CD4-positive, alpha-beta memory T cell (primary cell): ENCODE measurements at places on chromosomes 12 and 14.
A peak's percentile ranks its signal among the peaks of the same experiment; 100 is the strongest.

DNA sequence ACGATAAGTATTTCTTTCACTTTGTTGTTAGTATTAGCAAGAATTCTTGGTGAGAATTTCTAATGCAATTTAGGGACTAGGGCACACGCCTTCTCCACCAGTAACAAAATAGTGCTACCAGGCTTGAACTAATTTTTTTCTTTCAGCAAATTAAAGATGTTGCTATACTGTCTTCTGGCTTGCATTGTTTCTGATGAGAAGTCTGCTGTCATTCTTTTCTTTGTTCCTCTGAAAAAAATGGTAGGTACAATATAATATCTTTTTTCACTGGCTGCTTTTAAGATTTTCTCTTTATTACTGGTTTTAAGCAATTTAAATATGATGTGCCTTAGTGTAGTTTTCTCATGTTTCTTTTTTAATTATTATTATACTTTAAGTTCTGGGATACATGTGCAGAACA lies 171.2 kb downstream of the PCNX1 start:
- H3K4me3 ChIP-seq = no peak overlapping the region
- no peak overlapping the region for H3K27ac ChIP-seq
- peaks cover 43% of the 10 kb centered on the region for H3K36me3 ChIP-seq

DNA sequence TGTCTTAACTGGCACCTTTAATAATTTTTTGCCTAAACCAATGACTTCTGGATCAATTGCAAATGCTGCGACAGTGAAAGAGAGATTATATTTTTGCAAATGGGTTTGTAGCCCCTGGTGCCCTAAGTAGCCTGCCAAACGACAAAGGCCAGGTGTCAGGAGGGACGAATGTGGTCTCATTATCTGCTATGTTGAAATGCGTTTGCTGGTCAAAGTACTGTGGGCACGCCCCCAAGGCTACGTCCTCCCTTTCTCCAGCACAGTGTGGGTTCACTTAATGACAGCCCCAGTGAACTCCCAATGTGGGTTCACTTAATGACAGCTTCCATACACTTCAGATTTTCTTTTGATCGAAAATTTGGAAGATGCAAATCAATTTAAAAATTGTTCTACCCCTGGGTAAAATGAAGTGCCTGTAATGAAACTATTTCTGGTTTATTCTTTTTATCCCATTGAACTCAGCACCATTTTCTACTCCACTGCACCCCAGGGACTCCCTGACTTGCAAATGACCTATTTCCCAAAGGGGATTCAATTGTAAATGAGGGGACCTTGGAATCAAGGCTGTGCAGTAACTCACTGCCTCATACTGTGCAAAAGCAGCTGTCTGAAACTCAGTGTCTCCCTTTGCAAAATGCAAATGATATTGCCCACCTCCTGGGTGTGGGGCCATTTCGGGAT lies 1.4 kb downstream of the SERPINA11 start:
- no peak overlapping the region for H3K4me3 ChIP-seq
- H3K27ac ChIP-seq = no peak overlapping the region
- DNase-seq = no peak
- no peaks in the 10 kb centered on the region for H3K4me1 ChIP-seq

DNA sequence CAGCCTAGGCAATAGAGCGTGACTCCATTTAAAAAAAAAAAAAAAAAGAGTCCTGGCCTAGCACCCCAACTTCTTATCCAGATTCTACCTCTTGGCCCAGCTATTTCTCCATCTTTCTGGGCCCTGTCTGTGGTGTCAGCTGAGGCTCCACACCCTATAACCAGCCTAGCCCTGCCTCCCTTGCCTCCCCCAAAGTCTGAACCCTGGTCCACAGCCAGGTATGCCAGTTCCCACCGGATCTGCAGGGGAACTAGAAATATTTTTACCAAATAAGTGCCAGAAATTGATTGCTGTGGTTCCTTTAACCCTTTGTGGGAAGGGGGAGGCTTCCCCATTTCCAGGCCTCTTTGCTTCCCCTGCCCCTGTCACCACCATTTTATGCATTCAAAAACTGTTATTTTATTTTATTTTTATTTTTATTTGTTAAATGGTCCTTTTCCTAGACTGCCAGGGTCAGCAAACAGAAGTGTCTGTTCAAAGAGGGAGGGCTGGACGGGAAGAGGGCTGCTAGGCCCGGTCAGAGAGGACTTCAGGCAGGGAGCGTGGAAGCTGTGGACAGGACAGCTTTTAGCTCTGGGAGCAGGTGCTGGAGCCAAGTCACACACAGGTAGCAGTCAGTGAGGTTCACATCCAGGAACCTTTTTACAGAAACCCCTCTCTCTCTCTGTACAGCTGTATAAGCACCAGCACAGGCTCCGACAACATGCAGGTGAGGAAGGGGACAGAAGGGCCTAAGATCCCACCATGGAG lies 23.2 kb downstream of the TTC9 start:
- peaks cover 43% of the 10 kb centered on the region for H3K4me1 ChIP-seq
- no peak for DNase-seq
- H3K4me3 ChIP-seq = no peak overlapping the region
- no peaks in the 10 kb centered on the region for H3K27me3 ChIP-seq

DNA sequence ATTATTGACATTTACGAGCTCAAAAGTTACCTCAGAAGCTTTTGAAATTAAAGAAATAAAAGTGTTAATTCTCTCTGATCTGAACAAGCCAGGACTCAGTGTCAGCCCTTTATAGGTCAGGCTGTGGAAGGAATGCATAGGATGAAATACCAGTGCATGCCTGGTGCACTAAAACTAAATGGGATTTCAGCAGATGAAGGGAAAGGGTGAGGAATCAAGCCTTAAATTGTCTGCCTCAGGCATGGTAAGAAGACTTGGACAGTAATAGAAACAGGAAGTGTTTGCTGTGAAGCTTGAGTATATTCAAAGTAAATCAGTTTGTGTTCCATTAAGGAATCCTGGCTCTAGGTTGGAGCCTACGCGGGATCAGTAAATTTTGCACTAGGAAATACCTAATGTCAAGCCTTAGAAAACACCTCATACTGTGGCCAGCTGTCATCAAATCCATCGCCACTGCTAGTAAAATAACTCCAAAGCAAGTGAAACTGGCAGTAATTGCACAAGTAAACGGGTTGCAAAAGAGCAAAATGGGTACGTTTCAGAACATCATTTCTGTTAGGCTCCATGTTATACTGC lies 76.3 kb downstream of the PDE3A start:
- DNase-seq = no peak
- no peaks in the 10 kb centered on the region for H3K4me1 ChIP-seq
- no peaks in the 10 kb centered on the region for H3K27me3 ChIP-seq
- no peaks in the 10 kb centered on the region for H3K36me3 ChIP-seq

DNA sequence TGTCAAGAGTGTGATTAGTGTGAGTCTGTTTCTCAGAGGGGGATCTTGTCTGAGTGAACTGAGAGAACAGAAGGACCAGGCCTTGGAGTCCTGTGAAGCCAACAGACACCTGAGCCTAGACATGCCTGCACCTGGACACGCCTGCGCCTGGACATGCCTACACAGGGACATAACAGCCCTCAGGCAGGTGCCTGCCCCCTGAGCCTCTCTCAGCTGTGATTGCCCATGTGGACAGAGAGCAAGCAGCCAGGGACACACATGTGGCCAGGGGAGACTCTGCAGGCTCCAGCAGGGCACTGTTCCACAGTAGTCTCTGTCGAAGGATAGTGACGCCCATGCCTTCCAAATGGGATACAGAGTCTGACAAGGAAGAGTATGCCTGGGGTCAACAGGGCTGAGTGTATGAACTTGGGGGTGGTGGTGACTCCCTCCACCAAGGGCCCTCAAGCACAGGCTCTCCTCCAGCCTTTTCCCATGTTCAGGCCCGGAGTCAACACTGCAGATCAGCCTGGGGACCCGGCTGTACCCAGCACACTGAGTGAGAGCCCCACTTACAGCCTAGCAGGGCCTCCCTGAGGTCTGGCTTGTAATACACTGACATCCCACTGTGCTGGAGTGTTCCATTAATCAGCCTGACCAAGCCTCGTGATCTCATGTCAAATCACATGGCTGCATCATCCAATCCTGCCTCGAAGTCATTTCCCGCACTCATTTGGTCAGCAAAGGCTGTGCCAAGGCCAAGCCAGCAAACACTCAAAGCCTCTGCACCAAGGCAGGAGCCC lies 173.0 kb downstream of the CALM1 start:
- no peaks in the 10 kb centered on the region for H3K4me1 ChIP-seq
- no peak overlapping the region for H3K27ac ChIP-seq
- no peaks in the 10 kb centered on the region for H3K27me3 ChIP-seq
- DNase-seq = no peak
- no peak overlapping the region for H3K4me3 ChIP-seq
- no peaks in the 10 kb centered on the region for H3K36me3 ChIP-seq

DNA sequence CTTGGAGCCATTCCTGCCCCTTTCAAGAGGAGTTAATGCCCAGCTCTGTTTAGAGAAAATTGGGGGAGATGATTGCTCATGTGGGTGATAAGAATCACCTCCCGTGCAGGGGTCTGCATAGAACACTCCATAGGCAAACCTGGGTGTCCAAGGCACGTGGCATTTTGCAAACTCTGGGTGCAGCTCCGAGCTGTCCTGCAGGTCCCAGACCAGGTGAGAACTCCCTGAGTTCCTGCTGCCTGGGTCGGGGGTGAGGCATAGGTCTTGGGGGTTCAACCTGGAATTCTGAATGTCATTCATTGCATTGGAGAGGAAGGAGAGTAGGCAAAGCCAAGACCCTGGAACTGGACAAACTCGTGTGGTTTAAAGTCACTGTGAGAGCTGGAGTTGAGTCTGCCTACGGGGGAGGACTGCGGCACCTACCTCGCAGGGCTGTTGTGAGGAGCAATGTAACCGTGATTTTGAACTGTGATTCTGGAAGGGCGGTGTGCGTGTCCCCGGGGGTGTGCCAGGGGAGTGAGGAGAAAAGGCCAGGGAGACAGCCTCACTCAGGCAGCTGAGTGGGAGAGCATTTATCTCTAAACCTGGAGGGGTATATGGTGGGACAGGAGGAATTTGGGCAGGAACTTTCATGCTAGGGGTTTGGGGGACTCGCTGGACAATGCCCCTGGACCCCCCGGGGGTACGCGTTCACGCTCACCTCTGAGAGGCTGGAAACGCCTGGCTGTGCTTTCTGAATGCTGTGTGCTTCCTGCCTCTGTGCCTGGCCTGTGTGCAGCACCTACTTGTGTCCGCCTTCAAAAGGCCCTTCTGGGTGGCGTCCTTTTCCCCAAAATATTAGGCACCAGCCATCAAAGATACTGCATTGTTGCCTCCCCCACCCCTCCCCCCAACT lies 30.4 kb downstream of the MEG3 start:
- H3K27me3 ChIP-seq = no peaks in the 10 kb centered on the region
- DNase-seq = no peak
- no peak overlapping the region for H3K27ac ChIP-seq
- H3K4me3 ChIP-seq = no peak overlapping the region
- H3K4me1 ChIP-seq = no peaks in the 10 kb centered on the region

GRCh38 chr12:57234571-57235016 lies 5.1 kb downstream of the SHMT2 start:
- H3K4me1 ChIP-seq = peaks cover 69% of the 10 kb centered on the region
- H3K27ac ChIP-seq = no peak overlapping the region
- no peak for DNase-seq
- no peak overlapping the region for H3K4me3 ChIP-seq

DNA sequence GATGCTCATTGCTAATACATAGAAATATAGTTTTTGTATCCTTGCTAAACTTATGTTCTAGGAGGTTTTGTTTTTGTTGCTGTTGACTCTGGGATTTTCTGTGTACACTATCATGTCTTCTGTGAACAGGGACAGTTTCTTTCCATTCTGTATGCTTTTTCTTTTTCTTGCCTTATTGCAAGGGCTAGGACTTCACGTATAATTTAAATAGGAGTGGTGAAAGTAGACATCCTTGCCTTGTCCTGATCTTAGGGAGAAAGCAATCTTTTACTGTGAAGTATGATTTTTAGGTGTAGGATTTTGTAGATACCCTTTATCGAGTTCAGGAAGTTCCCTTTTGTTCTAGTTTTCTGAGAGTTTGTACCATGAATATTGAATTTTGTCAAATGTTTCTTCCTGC lies 1.5 kb upstream of the EIF2B2 start:
- no peak overlapping the region for H3K4me3 ChIP-seq
- DNase-seq = no peak
- peaks cover 25% of the 10 kb centered on the region for H3K4me1 ChIP-seq
- peak overlapping the region; percentile 80 for H3K27ac ChIP-seq

- H3K4me1 ChIP-seq = no peaks in the 10 kb centered on the region
- no peak overlapping the region for H3K4me3 ChIP-seq
- no peaks in the 10 kb centered on the region for H3K36me3 ChIP-seq
- no peaks in the 10 kb centered on the region for H3K27me3 ChIP-seq
- DNase-seq = no peak
Observed at GRCh38 chr14:71625175-71625574, 307.1 kb upstream of the RGS6 start.

DNA sequence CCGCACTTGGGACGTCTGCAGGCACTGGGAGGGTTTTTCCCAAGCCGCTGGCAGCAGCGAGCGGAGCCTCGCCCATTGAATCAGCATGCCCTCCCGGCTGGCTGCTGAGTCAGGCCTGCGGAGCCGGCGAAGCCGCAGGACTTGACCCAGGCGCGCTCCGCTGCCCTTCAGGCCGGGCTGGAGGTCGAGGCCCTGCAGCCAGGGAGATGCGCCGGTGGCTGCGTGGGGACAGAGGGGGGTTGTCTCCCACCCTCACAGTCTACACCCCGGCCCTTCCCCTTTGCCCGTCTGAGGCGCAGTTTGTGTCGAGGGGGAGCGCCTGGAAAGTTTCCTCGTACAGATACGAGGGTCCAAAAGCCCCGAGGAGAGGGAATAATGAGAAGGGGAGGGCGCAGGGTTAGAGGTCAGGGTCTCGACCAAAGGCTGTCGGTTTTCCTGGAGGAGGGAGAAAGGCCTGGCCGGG lies 759 bp upstream of the KLC1 start:
- peak overlapping the region; percentile 89 for H3K27ac ChIP-seq
- DNase-seq = no peak
- H3K4me1 ChIP-seq = peaks cover 64% of the 10 kb centered on the region

DNA sequence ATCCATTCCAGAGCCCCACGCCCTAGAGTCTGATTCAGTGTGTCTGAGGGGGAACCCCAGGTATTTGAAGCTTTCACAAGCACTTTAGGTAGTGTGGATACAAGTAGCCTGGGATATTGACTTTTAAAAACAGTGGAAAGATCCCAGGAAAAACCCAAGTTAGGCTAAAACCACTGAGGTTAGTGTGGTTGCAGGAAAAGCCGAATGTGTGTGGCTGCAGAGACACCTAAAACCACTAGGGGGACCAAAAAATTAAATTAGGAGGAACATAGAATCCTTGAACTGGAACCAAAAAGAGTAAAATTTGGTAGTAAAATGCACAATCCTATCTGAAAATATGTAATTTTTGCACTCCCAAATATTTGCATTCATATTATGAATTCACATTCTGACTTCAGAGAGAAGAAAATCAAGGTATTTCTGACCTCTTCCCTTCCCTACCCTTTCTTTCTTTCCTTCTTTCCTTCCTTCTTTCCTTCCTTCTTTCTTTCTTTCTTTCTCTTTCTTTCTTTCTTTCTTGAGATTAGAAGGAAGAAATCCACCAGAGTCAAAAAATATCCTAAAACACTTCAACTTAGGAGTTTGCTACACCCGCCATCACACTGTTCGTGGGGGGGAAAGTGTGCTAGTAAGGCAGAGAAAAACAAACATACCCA lies 37.8 kb downstream of the SLCO1A2 start:
- no peaks in the 10 kb centered on the region for H3K36me3 ChIP-seq
- DNase-seq = peak; percentile 15
- no peak overlapping the region for H3K4me3 ChIP-seq
- H3K27ac ChIP-seq = no peak overlapping the region
